GM12864 (cell line): ENCODE measurements at places on chromosomes 1 and 21.

GRCh38 chr1:176744142-176744541 is 281.2 kb downstream of the PAPPA2 start:
- DNase-seq = no peak

DNA sequence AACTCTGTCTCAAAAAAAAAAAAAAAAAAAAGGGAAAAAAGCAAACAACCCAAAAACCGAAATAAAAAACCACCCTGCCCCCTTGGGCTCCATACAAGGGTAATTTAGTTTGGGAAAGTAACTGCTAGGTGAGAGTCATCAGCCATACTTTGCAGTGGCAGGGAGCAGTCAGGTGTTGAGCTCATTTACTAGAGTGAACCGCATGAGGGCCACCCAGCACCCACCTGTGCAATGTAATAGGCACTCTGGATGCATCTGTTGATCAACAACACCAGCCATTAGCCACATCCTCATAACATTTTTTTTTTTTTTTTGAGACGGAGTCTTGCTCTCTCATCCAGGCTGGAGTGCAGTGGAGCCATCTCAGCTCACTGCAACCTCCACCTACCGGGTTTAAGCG is 9.1 kb downstream of the INAVA start:
- DNase-seq = no peak

DNA sequence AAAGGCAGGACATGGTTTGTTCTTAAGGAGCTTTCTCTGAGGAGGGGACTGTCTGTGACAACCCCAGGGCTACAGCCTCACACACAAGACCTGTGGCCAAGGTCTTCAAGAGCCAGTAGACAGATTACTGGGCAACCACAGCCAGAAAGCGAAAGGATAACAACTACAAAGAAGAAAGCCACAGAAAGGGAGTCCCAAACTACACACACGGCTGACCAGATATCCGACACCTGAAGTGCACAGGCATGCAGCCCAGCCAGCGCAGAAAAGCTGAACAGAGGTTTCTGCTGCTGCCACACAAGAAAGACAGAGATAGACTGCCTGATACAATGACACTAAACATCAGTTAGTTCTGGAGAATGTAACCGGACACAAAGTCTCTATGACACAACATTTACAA is 21.4 kb upstream of the NADK start:
- peak; percentile 57 for DNase-seq

DNA sequence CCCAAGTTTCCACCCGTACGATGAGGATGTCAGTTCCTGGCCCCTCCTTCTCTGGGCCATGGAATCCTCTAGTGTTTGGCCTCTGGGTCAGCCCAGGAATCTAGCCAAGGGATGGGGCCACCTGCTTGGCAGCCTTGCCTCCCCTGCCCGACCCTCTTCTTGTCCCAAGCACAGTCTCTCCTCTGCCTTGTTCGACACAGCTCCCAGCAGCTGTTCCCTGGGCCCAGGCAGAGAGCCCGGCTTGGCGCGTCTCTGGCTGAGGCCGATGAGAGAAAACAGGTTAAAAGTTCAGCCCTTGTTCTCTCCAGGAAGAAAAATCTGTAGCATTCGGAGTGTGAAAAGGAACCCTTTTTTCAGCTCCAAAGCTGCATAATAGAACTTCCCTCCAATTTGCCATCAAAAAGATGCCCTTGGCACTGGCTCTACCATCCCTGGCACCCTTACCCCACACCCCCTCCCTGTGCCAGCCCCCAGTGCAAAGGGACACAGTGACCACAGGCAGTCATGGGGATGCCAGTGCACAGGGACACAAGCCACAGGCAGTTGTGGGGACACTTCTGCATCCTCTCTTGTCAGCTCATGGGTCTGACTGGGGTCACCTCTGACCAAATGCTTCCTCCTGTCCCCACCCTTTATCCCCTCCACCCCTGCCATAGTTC is 68.4 kb downstream of the EPHB2 start:
- DNase-seq = no peak

- no peak for DNase-seq
These were observed 41.8 kb upstream of the ACTRT2 start for GRCh38 chr1:2979191-2980072.

DNA sequence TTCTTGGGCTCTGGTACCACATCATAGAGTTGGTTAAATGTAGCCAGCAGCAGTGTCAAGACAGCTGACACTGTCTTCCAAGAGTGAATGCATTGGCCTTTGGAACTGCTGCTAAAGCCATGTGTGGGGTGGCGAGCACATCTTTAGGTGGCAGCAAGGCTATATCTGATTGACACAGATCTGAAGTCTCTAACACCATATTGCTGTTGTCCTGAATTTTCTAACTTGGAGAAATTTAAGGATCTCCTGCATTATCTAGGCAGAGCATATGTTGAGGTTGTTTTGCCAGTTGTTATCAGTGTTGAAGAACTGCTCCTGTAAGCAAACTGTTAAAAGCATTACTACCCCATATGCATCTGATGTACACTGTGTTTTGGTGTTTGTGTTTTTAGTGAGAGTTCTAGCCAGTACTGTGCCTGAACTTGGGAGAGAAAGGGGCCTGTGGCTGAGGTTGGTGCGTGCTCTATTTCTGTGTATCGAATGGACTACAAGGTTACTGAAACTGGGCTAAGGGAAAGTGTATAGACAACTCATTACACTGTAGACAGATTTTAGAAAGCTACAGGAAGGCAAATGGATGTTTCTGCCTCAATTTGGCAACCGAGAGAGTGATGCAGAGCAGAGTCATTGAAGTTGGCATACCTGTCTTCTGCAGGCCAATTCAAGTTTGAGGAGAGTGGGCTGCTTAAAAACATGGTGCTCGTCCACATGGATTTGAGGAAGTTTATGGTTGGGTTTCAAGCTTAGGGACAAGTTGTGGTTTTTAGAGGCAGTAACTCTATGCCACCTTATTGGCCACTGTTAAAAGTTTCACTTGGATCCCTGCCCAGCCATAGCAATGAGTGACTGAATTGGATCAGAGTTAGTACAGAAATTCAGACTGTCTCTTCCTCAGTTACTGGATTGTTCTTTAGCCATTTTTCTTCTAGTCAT is 16.9 kb downstream of the DYRK3 start:
- DNase-seq = no peak

DNA sequence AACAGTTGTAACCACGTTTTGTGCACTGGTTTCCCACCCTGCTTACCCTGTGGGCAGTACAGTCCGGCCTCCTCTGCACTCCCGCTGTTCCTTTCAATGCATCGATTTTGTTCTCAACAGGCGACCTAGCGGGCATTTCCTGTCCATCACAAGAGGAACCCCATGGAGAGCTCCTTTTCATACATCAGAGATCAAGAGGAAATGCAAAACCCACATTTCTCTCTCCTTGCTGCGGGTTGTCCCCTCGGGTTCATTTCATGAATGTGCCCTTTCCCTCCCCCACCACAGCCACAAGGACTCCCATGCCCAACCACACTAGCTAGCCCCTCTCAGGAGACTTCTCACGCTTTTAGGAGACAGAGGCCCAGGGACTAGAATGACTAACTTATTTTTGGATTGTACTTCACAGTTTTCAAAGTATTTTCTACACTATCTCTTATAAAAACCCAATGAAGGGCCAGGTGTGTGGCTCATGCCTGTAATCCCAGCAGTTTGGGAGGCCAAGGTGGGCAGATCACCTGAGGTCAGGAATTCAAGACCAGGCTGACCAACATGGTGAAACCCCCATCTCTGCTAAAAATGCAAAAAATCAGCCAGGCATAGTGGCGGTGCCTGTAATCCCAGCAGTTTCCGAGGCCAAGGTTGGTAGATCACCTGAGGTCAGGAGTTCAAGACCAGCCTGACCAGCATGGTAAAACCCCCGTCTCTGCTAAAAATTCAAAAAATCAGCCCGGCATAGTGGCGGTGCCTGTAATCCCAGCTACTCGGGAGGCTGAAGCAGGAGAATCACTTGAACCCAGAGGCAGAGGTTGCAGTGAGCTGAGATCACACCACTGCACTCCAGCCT is 18.4 kb downstream of the ATP1A4 start:
- DNase-seq = peak; percentile 45

GRCh38 chr1:234125283-234125682 is 220.8 kb downstream of the SLC35F3 start:
- DNase-seq = peak; percentile 13

- no peak for DNase-seq
These were observed 40.7 kb upstream of the PRKACB start for GRCh38 chr1:84103197-84103992.

DNA sequence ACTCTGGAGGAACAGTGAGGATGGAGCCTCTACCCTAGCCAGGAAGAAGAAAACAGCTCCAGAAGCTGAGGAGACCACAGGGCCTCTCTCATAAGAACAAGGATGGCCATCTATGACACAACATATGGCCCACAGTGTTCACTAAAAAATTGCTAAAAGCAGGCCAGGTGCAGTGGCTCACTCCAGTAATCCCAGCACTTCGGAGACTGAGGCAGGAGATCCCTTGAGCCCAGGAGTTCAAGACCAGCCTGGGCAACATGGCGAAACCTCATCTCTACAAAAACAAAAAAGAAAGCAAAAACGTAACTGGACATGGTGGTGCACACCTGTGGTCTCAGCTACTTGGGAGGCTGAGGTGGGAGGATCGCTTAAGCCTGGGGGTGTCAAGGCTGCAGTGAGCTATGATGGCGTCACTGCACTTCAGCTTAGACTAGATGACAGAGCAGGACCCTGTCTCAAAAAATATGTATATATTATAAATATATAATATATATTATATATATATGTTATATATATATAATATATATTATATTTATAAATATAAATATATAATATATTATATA is 103.1 kb downstream of the TOMM20 start:
- DNase-seq = no peak

- DNase-seq = no peak
These were observed 125.4 kb upstream of the TMEM51 start for GRCh38 chr1:15028102-15028501.

DNA sequence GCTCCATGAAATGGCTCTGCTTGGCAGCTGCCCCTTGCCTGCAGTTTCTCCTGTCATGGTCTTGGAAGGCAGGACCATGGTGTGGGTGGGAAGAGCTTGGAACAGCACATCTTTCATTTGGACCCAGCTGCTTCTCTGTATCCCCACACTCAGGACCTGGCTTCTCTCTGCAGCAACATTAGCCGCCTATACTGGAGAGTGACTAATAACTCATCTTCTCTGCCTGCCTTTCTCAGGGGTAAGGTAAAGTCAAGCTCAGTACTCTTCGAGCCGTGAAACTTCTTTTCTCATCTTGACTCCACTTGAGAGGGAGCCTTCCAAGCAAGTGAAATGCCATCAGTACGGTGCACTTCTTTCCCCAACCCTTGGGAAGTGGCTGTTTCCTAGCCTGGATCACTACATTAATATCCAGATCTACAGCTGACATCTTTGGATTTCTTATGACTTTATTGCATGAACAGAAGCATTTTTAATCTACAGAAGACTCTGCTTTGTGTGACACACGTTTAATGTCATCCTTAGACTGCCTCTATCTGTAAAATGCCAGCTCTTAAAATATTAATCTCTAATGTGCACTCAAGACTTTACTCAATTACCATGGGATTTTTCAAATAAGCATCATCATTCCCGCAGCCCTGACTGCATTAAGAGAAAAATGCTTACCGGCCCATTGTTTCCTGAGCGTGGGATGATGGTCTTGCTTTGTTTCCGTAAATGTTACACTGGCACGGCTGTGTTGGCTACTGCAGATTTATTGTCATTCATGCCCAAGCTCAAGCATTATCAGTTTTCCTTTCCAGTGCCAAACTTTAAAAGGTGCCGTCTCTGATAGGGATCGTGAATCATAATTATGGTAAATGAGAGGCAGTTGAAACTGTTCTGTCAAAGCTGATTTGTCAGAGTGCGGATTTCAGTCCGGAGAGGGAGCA is 242.9 kb downstream of the HHAT start:
- no peak for DNase-seq

- no peak for DNase-seq
These were observed 178.5 kb upstream of the DEPDC1 start for GRCh38 chr1:68675336-68675735.
